H7 (cell line): ENCODE measurements at places on chromosomes 2 and 18. TPM values are rescaled to one million over a fixed set of nuclear protein-coding genes. Genes with fewer than 3 reads are reported as not detected.

The FHL2 gene
- 20.0 and 20.4 TPM in 2 replicates for total RNA-seq

The CHST10 gene
- total RNA-seq = 24.8 and 28.4 TPM in 2 replicates

The RTP5 gene
- total RNA-seq = not detected in 2 replicates

The AMER3 gene
- 0.04 and 0.14 TPM in 2 replicates for total RNA-seq

The UGT1A8 gene
- total RNA-seq = 0.22 TPM in 1 of 2 replicates, not detected in the other

The SPAG16 gene
- total RNA-seq = 17.2 and 23.3 TPM in 2 replicates

DNA sequence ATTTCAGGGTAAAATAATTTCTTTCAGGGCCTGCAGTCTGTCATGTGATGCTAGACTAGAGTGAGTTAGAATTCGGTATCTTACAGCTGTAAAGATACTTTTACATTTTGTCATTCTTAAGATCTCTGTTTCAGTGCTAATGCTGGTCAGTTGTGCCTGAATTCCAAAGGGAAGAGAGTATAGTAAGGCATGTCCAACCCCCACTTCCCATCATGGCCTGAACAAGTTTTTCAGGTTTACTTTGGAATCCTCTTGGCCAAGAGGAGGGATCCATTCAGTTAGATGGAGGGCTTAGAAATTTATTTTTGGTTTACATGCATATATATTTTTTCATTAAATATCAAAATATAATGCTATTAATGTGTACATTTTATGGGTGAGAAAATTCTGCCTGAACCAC lies 596.6 kb downstream of the XIRP2 start:
- no peak for DNase-seq

- DNase-seq = no peak
Measured at GRCh38 chr18:48565105-48565504, 26.3 kb downstream of the CTIF start.
